ENCODE measurements at places on chromosomes 2 and 18.

DNA sequence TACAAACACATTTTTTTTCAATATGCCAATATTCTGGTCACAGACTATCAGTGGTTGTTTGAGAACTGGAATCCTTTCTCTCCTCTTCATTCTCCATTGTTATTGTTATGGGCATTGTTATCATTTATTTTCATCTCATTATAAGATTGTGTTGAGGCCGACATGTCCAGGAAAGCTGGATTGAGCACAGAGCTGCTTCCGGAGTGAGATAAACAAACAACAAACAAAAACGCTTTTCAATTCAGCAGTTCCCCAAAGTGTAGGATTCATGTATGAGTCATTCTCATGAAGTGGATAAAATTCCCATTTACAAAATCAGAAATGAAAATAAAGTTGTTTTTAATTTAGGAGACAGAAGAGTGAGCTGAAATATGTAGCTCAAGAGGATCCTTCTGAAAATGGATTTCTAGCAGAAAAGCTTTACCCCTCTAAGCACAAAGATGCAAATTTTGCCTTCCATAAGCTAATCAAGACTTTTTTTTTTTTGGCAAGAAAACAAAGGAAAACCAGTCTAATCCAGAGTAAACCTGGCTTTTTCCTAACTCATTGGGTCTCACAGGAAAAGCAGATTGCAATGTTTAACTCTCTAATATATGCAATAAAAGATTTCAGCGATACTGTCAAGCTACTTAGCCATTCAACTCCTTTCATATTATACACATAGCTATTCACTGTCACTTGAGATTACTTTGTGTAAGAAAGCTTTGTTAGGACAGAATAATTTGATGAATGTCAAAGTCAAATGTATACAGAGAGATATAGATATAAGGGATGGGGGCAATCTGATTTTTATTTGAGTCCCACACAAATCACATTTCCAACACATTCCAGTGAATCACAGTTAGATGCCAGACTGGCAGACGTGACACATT lies 1441.7 kb upstream of the CELF4 start:
- no peak for DNase-seq

- DNase-seq, result no peak
Measured at GRCh38 chr2:157181234-157181633, 76.3 kb upstream of the GALNT5 start.

DNA sequence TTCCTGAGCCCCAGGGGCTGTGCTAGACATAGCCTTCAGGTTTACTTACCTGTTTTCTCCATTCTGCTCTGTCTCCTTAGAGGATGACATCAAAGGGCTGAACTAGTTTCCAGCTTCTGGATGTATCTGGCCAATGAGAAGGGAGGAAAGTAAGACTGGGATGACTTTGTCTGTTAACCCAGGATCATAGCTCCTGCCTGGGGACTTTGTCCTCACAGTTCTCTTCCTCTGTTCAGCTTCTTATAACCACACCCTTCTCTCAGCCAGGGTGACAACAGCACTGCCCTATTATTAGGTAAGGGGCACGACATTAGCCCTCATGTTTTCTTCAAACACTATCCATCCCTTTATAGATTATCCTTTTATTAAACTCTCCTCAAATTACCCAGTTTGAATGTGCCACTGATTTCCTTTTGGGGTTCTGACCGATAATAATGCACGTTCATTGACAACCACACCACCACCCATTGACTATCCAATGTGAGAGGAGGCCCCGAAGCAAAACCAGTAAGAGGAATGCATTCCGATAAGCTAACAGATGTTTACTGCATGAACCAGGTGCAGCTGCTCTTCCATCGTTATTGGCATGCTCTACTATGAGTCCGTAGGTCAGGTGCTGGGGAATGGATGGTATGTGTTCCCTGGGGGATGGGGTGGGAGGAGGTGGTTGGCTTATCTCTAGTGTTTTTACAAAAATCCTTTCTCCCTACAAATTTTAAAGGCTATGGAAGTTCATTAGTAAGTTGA lies 23.5 kb downstream of the TSN start:
- DNase-seq, result no peak

DNA sequence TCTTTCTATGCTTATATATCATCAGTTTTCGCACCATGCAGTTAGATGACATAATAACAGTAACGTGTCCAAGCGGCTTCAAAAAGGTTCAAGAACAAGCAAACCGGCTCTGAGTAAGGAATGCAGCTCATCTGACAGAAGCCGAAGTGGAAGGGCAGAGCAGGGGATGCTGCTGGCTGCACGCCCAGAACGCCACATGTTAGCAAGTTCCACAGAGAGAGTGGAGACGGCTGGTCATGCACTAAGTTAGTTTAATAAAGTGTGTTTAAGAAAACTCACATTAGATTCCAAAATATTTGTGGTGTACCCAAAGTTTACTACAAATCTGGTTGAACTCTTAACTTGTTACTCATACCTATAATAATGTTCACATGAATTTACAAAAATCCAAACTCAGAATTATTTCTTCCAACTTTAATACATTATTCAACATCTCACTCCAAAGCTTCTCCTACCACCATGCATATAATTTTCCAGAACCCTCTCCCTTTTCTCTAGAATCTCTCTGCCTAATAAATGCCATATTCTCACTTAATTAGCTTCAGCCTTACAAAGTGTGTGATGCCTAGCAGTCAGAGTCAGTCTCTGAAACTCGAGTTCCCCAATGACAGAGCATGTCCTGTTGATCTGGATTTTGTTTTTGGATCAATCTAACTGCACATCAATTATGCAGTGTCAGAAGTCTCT lies 170.0 kb downstream of the DNAH7 start:
- no peak for DNase-seq

DNA sequence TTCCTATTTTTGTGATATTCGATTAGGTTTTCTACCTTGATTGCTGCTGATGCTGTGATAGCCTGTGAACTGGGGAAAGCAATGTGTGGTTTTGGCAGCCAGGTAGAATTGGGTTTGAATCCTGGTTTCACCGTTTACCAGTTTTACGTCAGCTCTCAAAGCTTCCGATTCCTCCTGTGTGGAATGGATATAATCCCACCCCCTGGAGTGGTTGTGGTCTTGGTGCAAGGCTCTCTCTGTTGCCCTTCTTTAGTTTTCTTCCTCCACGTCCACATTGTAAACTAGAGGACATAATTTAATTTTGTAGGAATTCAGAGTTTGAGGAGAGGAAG lies 45.0 kb downstream of the PHLPP1 start:
- DNase-seq, result no peak

- DNase-seq, result no peak
Measured at GRCh38 chr2:48346124-48346536, 183.8 kb upstream of the STON1 start.

- DNase-seq, result peak; percentile 37
Measured at GRCh38 chr18:74040459-74041332, 106.9 kb downstream of the FBXO15 start.

- DNase-seq, result no peak
Measured at GRCh38 chr18:11046140-11046539, 103.2 kb downstream of the PIEZO2 start.

GRCh38 chr2:17166506-17166905 lies 351.7 kb downstream of the RAD51AP2 start:
- DNase-seq, result no peak

DNA sequence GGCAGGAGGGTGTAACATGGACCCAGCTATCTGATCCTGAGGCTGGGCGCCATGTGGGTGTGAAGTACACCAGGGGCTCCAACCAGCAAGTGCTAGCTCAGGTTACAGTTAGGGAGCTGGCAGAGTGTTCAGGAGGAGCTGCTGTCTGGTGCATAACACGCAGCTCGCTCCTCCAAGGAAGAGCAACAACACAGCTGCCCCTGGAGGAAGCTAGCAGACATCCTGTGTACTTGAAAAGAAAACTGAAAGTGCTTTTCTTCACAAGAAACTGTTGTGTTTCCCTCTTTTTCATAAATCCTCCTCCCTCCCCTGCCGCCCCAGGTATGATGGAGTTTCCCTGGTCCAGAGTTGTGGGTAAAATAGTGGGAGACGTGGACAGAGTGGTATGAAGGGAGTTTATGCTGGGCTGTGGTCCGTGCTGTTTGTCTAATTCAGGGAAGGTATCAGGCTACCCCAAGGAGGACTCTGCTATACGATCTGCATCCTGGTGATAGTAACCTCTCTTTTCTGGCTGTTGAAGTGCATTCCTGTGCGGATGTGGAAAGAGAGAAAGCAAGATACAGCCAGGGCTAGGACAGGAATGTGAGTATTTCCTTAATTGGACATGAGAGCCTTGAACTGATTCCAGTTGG lies 6.1 kb upstream of the LBH start:
- DNase-seq, result peak; percentile 53

DNA sequence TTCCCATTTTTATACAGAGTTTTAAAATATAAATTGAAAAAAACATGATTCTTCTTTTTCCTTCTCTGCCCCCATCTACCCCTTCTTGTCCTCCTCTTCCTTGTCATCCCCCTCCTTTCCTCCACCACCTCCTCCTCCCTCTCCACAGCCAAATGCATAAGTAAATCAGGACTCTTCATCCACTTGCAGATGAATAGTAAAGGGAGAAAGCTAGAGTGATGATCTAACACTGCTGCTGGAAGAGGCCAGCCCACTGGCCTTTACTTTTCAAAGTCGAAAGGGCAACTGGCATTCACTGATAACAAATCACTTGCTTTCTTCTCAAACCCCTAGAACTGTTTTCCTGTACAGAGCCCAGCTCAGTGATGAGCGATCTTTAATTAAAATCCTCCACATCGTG lies 205.8 kb downstream of the PDE1A start:
- no peak for DNase-seq

- DNase-seq, result no peak
Measured at GRCh38 chr2:21361957-21362486, 238.3 kb downstream of the TDRD15 start.

- DNase-seq, result no peak
Measured at GRCh38 chr2:98565286-98565860, 42.9 kb downstream of the COA5 start.

GRCh38 chr2:69625078-69625795 lies 18.3 kb downstream of the AAK1 start:
- DNase-seq, result no peak

DNA sequence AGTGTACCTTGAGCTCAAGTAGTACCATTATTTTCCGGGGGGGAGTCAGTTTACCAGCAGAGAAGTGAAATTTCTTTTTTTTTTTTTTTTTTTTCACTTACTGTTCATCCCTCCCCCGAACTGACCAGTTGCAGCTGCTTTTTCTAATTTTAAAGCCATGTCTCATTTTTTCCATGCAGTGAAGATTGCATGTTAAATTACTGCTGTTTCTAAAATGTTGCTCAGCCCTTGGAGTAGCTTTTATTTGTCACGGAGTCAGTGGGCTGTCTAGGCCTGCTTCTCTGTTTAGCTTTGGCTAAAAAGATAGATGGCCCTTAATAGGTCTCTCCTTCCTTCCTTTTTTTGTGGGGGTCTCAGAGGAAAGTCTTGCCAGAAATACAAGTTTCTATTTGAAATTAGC lies 70.2 kb downstream of the NGEF start:
- no peak for DNase-seq

DNA sequence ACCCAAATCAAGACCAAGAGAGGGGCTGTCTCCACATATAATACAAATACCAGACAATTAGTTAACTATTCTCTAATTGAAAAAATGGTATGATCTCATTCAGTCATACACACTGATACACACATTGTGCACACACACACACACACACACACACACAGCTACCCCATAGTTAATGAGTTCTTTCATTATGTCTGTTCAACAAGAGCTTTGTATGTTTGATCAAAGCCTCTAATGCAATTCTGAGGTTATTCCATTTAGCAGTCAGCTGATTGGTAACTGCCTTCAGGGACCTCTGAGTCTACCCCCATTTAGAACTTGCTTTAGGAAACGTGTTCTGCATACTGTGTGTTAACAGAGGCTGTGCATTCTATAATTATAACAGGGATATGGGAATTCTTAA lies 741.4 kb upstream of the LRRTM4 start:
- DNase-seq, result no peak
